ENCODE measurements at places on chromosomes 2 and 18.

DNA sequence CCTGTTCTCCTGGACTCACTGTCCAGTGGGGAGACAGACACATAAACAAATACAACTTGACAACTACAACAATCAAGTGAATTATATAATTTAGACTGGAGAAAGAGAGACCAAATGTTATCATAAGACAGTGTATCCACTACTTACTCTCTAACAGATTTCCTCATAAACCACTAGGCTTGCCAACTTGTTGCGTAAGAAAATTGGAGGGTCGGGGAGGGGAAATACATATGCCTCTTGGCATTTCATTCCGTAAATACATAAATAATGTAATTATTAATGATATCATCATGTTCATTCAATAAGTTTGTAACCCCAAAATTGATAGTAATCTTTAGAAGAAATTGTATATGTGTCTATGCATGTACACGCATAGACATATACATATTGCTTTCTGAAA lies 14.9 kb downstream of the RAB6D start:
- DNase-seq = no peak

GRCh38 chr18:28884304-28884703 lies 707.4 kb upstream of the CDH2 start:
- DNase-seq = no peak

- no peak for DNase-seq
These were observed 328.7 kb downstream of the NR4A2 start for GRCh38 chr2:156003780-156004179.

DNA sequence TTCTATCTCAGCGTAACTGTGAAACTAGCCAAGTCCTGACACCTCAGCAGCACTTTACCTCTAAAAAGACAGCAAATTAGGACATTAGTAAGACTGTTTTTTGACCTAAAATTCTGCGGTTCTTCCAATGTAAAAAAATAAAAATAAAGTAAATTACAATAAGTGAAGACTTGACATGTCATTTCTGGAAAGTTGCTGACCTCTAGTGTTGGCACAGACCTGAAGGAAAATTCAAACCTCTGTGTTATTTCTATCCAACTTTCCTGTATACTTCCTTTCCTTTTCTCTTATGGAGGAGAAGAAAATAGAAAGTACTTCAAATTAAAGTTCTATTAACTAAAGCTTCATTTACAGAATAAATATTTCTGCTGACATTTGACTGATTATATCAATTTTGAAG lies 110.6 kb downstream of the TMEM182 start:
- DNase-seq = no peak

GRCh38 chr18:74116633-74117554 lies 30.7 kb downstream of the FBXO15 start:
- peak; percentile 14 for DNase-seq

- peak; percentile 11 for DNase-seq
These were observed 53.8 kb downstream of the SMAD7 start for GRCh38 chr18:48896875-48897511.

DNA sequence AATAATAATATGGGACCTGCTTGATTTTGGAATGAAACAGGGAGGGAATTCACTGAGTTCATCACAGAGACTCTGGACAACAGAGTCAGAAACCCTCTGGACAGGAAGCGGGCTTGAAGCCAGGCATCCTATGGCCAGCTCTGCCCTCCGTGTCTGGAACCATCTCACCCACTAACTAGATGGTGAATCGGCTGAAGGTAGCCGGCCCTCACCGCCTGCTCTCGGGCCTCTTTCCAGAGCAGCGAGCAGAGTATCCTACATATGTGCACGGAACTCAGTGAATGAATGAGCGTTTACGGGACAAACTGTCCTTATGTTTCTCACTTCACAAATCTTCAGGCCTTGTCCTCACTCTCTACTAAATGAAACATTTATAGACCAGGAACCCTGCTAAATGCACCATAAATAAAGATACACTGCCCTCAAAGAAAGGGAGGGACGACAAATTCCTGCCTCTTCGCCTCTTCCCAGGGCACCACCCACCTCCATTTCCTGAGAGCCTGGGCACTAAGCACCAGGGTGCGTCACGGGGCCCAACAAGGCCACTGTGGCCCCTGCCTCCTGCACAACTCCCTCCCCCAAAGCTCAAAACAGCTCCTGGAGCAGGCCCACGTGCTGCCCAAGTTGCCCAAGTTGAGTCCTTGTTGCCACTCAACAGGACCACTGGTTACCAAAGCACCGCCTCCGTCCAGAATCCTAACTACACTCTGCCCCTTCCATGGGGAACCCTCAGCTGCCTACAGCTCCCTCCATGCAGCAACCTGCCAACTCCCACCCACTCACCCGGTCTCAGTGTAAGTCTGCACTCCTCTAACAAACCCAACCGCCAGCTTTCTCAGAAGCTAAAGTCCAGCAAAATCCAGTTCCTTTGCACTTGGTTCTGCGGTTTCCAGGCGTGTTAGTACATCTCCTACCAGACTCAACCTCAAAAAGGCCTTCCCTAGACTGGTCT lies 1.7 kb downstream of the TBC1D8 start:
- no peak for DNase-seq
